Fibroblast of the aortic adventitia (primary cell): ENCODE measurements at places on chromosomes 1 and 21. TPM values are rescaled to one million over a fixed set of nuclear protein-coding genes. Genes with fewer than 3 reads are reported as not detected.

The VSIG8 gene
- not detected in 2 replicates for total RNA-seq

The CHI3L2 gene
- total RNA-seq, result 6.2 and 10.5 TPM in 2 replicates

The CASZ1 gene
- total RNA-seq, result 0.09 TPM in 1 of 2 replicates, not detected in the other

The RASAL2 gene
- 30.5 and 32.6 TPM in 2 replicates for total RNA-seq

The AMIGO1 gene
- total RNA-seq, result 0.54 and 2.5 TPM in 2 replicates

The GSTM5 gene
- total RNA-seq, result 6.1 and 13.0 TPM in 2 replicates

The FASLG gene
- not detected in 2 replicates for total RNA-seq
